ENCODE measurements at places on chromosomes 5 and 9. TPM values are rescaled to one million over a fixed set of nuclear protein-coding genes. Genes with fewer than 3 reads are reported as not detected.

GRCh38 chr5:72597456-72597948 is 90.3 kb upstream of the ZNF366 start:
- peak; percentile 44 for DNase-seq

DNA sequence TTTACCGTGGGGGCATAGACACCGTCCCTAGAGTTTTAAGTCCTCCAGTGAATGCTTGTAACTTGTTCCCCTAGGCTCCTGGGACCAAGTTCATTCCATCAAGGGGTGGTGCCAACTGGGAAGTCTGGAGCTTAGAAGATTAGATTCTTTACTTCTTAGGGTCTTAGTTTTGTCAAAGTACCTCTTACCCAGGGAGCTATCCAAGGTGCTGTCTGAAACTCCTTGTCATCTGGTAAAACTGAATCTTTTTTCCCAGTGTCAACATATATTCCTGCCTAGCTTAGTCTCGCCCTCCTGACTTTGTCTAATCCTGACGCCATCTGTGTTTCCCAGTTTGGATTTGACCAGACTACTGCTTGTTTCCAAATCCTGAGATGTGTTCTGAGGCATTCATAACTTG is 41.6 kb downstream of the MAMDC2 start:
- no peak for DNase-seq

CATSPER3 gene
- 1.1 TPM for total RNA-seq

FOXD4L4 gene
- not detected for total RNA-seq

- no peak for DNase-seq
These were observed 30.2 kb downstream of the RASGEF1C start for GRCh38 chr5:180178531-180179441.

NR4A3 gene
- total RNA-seq = not detected
